ENCODE measurements at places on chromosomes 5 and 9.

- peak; percentile 77 for DNase-seq
Observed at GRCh38 chr5:73812962-73813588, 187.1 kb downstream of the ARHGEF28 start.

DNA sequence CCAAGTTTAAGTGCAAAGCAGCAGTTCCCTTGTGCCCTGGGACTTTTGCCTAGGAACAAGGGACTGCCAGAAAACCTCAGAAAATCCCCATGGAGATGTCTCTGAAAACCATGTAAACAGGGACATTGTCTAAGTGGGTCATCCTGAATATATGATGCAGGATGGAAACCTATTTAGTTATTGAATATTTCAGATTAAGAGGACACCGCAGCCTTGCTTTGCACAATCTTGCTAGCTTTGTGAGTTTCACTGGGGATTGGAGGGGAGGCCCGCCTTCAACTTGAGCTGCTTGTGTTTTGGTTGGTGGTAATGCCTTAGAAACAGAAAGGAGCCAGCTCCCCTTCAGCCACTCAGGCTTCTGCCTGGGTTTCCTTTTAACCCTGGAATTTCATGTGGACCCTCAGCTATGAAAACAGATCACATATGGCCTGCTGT is 112.8 kb downstream of the C9orf152 start:
- peak; percentile 31 for DNase-seq

- DNase-seq = peak; percentile 88
Observed at GRCh38 chr5:167573370-167574127, 717.9 kb upstream of the WWC1 start.

DNA sequence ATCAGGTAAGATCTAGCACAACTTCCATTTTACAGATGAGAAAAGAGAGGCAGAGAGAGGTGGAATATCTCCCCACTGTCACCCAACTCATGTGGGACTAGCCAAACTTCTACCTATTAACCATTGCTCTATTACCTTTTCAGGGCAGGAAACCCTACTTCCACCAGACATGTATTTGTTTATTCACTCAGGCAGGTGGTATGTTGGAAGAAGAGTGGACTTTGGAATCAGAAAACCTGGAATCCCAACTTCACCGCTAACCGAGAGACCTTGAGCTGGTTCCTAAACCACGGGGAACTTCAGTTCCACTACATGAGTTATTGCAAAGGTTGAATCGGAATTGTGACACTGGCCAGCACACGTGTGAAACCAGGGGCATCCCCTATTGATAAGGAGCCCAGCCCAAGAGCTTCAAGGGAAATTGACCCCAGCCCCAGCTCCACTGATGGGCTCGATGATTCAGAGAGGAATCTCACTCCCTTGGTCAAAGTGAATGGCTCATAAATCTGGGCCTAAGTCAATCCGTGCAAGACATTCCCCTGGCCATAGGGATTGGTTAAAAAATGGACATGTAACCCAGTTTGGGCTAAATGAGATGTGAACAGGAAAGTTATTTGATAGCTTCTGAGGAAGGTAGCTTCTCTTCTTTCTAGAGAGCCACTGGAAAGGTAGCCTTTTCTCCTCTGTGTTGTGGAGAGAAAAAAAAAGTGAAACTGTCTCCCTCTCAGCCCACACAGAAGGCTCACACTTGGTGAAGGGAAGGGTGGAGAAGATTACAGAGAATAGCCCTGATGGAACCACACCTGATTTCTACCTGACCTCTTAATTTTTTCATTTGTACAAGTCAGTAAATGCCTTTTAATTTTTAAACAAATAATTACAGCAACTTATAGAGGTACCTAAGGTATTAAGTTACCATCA is 5.5 kb upstream of the GLIS3 start:
- DNase-seq = no peak

- DNase-seq = no peak
Observed at GRCh38 chr5:160281275-160281674, 31.1 kb downstream of the CCNJL start.

DNA sequence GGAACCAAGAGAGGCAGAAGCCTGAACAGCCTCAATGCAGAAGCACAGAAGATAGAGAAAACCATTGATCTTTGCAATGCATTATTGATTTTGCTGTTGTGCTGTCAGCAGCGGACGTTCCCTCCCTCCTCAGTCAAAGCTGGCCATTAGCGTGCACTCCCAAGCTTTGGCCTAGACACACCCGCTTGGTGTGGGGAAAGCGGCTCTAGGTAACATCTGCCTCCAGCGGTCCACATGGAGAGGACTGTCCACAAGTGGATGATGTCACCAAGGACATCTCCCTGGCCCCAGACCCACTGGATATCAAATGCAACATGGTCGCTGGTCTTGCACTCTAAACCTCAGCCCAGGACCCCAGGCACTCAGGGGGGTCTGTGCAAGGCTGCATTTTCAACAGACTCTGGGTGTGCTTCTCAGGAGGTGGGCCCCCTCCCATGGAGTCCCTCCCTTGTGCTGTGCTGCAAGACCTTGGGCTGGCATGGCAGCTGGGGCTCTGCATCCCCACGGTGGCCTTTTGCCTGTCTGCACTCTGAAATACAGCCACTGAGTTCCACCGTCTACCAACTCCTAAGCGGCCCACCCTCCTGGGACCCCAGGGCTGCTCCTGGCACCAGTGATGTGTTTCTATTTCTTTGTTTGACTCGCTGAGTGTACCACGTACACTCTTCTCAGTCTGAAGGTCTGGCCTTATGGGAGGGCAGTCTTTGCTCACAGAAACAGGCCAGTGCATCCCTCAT is 1.9 kb downstream of the SEMA4D start:
- peak; percentile 76 for DNase-seq

DNA sequence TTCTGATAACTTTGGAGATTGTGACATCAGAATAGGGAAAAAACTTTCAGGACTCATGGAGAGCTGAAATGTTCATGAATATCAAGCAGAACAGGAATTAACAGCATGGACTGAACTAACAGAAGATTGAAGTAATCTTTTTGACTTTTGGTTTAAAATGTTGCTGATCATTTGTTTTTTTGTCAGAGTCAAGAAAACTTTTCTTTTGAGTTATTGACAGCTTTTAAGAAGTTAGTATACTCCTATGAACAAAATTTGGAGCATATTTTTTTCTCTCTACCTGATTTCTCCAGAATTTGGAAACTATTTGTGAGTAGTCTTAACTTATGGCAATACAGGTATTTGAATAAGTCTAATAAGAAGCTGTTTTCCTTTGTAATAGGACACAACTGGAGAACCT is 244.3 kb upstream of the KLF9 start:
- DNase-seq = no peak

- DNase-seq = peak; percentile 54
Observed at GRCh38 chr5:79512049-79512448, 1.9 kb downstream of the HOMER1 start.

- DNase-seq = no peak
Observed at GRCh38 chr5:14849516-14850294, 21.9 kb downstream of the ANKH start.

DNA sequence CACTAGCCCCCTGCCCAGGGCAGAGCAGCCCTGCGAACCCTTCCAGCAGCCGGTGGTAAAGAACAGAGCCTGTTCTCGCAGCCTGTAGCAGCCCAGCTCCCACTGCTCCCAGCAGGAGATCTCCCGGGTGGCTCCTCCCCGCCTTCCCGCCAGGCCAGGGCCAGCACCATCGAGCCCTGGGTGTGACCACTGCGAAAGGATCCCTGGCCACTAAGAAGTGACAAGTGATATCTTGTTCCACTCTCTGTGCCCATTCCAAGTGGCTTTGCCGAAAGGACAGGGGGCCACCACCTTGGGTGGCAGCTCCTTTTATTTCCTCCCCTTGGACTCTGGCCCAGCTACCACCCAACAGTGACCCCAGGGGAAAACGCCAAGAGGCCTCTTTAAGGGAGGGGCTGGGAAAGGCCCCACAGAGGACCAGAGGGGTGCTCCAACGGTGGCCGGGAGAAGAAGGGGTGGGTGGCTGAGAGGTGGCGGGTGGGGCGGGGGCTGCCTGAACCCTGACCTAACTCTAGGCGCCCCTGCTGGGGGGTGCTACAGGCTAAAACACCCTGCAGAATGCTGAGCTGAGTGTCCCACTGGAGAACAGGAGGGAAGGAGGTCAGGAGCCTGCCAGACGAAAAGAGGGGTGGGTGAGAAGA is 1.6 kb downstream of the NACC2 start:
- DNase-seq = no peak

GRCh38 chr5:68315679-68316271 is 100.2 kb downstream of the PIK3R1 start:
- DNase-seq = no peak

DNA sequence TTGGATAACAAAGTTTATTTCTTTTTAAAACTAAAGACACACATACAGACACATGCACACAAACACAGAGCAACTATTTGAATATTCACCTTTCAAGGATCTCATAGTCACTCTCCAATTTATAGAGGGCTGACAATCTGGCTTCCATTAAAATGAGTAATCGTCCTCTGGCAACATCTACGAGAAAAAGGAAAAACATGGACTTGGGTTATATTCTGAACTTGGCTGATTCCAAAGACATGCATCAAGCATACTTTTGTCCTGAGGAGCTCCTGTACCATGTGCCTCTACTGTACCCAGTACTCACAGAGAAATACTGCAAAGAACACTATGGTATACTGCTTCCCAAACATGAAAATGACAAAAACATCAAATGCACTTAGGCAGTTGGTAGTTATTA is 15.4 kb downstream of the IARS1 start:
- DNase-seq = no peak

DNA sequence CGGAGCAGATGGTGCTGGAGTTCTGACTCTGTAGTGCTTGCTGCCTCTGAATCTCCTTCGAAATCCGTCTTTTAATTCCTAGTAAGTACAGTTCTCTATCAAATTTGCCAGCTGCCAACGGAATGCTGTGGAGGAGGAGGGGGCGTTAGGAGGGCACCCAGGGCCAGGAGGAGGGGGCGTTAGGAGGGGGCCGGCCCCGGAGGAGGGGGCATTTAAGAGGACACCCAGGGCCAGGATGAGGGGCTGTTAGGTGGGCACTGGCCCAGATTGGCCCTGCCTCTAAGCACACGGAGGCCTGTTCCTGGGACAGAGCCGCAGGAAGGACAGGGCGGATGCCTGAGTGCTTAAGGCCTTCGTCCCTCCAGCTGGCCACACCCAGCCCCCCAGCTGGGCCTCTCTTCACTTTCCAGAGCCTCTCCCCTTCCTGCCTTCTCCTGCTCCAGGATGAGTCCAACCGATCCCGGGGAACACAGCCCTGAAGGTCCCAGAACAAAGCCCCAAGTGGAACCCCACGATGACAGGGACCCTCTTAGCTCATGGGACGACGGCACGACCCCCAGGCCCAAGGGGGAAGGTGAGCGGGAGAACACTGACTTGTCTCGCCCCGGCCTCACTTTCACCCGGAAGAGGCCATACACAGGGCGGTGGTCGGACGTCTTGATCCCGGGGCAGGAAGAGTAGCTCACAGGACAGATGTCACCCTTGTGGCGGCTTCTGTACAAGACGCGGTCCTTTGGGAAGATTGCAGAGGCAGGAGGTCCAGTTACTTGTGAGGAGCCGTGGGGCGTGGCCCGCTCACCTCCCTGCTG is 9.8 kb downstream of the INPP5E start:
- DNase-seq = no peak

DNA sequence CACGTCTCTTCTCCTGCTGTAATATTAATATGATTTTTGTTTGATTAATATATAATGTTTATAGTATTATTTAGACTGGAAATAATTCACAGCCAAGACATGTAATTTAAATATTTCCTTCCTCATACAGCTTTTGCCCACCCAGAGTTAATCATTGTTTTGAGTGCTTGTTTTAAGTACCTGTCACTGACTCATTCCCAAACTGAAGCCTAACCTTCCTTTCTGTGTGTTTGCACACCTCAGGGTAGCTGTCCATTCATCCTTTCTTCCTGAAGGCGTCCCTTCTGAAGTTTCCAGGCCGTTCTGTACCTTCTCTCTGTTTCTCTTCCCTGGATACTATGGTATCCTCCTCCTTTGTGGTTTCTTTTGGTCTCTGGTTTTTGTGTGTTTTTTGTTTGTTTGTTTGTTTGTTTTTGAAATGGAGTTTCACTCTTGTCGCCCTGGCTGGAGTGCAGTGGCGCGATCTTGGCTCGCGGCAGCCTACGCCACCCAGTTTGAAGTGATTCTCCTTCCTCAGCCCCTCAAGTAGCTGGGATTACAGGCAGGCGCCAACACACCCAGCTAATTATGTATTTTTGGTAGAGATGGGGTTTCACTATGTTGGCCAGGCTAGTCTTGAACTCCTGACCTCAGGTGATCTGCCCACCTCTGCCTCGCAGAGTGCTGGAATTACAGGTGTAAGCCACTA is 312.4 kb downstream of the DOCK8 start:
- DNase-seq = no peak

DNA sequence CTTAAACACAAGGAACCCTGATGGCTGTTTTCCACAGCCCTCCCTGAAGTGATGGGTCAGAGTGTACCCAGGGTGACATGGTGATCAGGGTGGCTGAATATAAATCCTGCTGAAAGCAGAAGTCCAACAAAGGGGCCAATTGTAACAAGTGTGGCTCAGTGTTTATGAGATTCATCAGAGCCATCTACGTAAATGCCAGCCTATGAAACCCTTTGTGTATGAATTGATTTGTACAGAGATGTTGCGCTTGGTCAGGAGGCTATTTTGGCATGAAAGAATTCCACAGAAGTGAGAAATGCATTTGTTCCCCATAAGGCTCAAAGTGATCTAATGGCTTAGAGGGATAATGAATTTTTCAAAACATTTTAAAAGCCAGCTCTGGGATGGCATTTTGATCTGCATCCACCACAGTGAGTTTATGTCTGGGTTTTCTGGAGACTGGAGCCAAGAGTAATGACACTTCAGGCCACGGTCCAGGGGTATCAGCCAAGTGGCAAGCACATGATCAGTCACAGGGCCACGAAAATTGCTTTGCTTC is 12.4 kb downstream of the PRUNE2 start:
- DNase-seq = peak; percentile 31

DNA sequence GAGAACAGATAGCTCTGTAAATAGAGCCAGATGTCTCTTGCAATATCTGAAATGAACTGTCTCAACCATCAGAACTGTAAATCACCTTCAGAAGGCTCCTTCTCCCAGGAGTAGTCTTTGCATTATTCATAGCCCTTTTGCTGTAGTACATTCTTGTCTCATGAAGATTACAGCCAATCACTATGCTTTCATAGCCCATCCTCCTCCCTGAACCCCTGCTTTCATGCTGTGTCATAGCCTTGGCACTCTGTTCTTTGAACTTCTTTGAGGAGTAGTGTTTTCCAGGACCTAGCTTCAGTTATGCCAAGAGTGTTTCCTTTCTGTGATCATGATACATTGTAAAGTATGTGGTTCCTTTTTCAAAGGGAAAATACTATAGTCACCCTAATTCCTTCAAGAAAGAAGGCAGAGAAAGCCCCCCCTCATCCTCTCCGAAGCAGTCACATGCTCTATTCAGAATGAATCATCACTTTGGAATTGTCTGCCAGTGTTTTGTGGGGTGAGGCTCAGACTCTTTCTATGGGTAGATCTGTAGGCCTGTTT is 61.1 kb downstream of the GRIA1 start:
- DNase-seq = no peak

DNA sequence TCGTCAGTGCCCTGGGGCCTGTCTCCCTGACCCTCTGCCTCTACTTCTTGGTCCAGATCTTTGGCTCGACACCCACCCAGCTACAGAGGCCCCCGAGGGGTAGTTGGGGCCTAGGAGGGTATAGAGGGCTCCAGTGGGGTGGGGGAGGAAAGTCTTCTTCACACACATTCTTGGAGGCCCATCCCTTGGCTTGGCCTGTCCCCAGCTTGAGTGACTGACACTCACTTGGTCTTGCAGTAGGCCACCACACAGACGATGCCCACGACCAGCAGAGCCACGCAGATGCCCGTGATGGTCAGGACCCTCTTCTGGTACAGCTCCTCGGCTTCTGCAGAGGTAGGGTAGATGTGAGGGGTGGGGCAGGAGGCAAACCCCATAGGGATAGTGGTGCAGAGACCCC is 59.8 kb downstream of the PSD2 start:
- DNase-seq = no peak

GRCh38 chr5:36662291-36662851 is 56.0 kb downstream of the SLC1A3 start:
- DNase-seq = no peak
